NCI-H1417 (cell line): ENCODE measurements at places on chromosomes 7 and 10.

- DNase-seq: no peak
Measured at GRCh38 chr7:77200542-77200941, 923 bp upstream of the FGL2 start.

DNA sequence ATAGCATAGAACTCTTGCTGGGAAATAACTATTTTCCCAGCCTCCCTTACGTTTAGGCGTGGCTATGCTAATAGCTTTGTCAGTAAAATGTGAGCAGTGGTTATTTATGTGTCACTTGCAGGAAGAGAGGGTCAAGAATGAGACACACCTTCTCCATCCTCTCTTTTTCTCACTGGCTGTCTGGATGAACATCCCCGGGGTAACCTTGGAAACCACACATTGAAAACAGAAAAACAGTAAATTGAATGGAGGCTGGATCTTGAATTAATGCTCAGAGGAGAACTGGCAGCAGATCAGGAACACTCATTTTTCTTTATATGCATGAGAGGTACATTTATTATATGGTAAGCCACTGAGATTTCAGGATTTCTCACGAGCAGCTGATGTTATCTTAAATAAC is 127.6 kb downstream of the DNAJB9 start:
- DNase-seq: peak; percentile 38

DNA sequence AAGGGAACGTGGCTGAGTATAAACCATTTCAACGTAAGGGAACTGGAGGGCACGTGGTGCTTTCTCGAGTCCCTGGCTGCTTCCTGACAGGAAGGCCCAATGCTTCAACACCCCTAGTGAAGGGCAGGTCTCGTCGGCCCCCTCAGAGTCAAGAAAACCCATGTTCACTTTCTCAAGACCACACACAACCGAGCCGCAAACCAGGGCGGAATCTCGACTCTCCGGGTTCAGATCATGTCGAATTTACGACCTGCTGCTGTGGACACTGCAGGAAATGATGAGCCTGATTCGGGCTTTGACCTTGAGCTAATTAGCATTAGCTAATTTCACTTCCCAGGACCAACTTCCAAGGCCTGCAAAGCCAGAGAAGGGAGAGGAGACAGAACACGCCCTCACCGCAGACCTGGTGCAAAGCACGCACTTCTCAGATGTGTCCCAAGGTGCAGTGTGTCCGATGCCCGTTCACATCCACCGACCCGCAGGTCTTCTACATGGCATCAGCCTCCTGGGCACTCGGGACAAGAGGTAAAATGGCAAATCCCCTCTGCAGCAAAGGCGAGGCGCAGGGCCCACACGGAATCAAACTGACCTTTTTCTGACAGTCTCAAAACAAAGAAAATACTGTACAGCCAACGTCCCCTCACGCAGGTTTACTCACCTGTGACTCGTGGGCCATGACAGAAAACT is 94.7 kb downstream of the DIP2C start:
- DNase-seq: no peak

DNA sequence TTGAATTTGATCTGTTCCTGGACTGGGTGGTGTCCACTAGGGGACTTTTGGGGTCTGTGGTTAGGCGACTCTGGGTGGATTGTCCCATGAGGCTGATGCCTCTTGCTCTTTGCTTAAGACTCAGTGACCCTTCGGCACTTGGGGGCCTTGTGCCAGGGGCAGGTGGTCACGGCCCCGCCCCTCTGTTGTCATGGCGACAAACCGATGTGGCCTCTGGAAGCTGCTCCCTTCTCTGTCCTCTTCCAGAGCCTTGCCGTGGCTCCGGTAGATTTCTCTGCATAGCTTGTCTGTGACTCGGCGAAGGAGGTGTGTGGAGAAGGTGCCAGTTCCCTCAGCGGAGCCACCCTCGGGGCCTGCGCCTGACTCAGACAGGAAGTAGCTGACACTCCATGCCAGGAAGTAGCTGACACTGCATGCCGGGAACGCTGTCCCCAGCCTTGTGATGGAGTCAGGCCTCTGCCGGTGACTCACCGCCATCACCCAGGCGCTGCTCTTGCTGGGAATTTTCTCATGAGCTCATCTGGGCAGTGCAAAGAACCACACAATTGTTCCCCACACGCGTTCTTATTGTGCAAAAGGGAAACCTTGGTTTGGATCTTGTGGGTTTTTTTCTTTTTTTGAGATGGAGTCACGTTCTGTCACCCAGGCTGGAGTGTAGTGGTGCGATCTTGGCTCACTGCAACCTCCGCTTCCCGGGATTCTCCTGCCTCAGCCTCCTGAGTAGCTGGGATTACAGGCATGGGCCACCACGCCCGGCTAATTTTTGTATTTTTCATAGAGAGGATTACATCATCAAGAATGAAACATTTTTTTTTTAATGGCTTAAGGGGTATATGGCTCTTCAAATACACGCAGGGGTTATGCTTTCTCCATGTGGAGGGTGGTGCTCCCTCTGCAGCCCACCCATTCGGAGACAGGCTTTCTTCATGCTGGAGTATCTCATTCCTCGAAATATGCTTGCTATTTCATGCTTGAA is 72.6 kb downstream of the PFKFB3 start:
- peak; percentile 4 for DNase-seq

DNA sequence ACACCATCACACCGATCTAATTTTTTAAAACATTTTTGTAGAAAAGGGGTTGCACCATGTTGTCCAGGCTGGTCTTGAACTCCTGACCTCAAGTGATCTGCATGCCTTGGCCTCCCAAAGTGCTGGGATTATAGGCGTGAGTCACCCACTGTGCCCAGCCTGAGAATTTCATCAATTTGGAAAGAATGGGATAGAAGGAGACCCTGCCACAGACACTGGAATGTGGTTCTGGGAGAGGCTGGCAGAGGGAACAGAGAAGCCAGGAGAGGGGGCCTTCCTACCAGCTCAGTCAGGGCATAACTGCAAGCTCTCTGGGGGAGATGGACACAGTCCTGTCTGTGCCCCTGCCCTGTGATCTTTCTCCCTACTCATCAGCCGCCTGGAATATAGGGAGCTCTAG is 42.1 kb upstream of the MKRN1 start:
- no peak for DNase-seq

GRCh38 chr7:90298145-90299038 is 22.7 kb downstream of the FAM237B start:
- DNase-seq: peak; percentile 11

GRCh38 chr10:17872191-17873091 is 63.3 kb downstream of the MRC1 start:
- DNase-seq: peak; percentile 2

DNA sequence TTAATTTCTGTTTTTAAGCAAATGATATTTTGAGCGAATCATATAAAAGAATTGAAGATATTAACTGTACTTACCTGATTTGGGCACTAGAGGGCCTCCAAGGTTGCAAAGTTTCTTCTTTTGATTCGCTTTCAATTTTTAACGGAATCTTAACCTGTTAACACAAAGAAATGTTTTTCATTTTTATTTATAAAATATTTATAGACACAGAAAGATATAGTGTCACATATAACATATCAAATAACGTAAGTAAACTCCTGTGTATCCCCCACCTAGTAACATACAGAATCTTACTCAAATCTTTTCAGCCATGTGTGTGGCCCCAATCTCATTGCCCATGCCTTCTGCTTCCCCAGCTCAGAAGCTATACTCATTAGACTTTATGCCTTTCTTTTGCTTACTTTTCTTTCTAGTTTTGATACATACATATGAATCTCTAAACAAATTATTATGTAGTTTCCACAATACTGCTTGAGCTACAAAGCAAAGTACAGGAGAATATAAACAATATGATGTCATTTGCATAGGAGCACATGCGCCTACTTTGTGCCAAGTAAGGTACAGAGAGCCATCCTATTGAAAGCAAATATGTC is 49.5 kb upstream of the ZPBP start:
- peak; percentile 63 for DNase-seq

DNA sequence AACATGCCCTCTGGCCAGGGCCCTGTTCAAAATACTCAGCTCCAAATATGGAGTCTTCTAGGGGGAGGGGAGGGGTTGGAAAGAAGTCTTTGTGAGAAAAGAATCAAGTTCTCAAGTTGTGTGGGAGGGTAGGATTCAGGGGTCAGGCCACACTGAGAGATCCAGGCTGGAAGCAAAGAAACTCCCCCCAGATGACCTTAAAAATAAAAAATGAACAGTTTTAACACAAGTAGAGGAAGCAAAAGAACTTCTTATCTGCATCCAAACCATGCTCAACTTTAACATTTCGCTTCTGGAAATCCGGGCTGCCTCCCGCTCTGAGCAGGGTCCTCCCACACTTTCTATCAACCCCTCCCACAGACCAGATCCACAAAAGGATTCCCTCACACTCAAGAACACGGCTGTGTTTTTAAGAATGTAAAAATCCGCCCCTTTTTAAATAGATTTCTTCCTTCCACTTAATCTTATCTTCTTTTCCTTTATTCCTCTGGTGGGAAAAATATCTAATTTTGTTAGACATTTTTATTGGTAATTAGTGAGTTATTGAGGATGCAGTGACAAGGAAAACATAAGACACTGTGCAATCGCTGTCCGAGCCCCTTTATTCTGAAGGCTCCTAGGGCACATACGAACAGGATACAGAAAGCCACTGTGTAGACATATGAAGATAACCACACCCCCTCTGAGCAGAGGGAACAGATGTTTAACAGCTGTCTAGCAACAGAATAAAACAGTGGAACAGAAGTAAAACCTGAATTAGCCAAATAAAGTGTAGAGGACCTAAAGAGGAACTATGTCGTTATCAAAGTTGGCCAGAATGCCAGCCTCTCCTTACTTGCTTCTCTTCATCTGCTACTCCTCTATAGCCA is 43.8 kb downstream of the CYTH3 start:
- no peak for DNase-seq

GRCh38 chr7:97576043-97576442 is 155.8 kb upstream of the TAC1 start:
- no peak for DNase-seq

DNA sequence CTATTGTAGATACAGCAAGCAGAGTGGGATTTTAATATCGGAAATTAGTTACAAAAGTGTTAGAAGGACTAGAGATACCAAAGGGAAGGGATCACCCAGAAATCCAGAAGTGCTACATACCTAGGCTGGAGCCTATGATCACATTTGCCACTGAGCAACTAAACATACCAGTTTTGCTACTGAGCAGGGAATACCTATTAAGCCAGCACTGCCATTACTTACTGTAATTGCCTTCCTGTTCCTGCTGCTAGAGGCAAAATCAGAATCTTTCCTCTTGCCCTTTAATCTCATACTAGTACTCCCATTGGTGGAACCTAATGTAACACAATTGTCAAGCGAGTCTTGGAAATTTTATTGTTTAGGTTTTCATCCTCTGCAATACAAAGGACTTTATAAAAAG is 121.7 kb downstream of the ATRNL1 start:
- DNase-seq: no peak

- no peak for DNase-seq
Measured at GRCh38 chr10:17790651-17791050, 18.5 kb upstream of the MRC1 start.

- peak; percentile 84 for DNase-seq
Measured at GRCh38 chr7:143362131-143363015, at the start of gene FAM131B. Gene FAM131B (minus strand): TSS chr7:143362713. CDS start chr7:143362603, 110 bp downstream.

DNA sequence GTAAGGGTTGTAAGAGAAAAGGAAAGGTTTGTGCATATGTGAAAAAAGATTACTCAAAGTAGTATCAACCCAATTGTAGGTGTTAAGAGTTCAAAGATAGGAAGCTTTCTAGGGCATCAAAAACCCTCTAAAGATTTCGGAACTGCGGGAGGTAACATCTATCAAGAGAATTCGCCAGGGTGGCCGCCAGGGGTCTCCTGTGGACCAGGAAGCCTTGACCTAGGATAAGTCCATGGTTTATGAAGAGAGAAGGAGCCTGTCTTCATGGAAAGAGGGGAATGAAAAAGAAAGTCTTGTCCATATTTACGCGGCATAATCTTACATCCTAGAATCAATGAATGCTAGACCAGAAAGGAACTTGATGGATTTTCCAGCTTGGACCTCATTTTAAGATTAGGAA is 140.7 kb upstream of the CALCR start:
- DNase-seq: no peak

- no peak for DNase-seq
Measured at GRCh38 chr10:116715839-116716377, 26.5 kb downstream of the HSPA12A start.

- DNase-seq: peak; percentile 36
Measured at GRCh38 chr7:122383934-122384333, 79.4 kb upstream of the FEZF1 start.

DNA sequence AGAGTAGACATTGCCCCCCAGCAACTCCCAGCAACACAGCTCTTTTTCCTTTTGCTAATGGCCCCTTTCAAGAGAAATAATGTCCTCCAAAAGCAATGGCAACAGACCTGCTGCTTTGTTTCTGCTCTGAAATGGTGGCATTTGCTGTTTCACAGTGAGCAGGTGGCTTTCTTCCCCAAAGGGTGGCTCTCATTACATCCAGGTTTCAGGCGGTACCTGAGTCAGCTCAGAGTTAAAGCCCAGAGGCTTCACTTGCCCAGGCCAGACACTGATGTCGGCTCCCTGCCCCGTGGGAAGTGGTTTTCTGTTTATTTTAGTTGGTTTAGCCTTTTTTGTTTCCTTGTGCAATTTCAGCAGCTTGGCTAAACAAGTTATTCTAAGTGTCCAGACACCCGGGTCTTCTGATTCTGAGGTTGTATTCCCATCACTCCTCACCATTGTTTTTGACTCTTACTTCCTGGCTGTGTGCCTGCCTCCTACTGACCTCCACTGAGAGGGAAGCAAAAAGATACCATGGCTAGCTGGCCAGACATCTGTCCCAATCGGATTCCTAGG is 7.8 kb upstream of the ATOH7 start:
- no peak for DNase-seq

- DNase-seq: no peak
Measured at GRCh38 chr10:125102821-125103220, 57.5 kb downstream of the CTBP2 start.

DNA sequence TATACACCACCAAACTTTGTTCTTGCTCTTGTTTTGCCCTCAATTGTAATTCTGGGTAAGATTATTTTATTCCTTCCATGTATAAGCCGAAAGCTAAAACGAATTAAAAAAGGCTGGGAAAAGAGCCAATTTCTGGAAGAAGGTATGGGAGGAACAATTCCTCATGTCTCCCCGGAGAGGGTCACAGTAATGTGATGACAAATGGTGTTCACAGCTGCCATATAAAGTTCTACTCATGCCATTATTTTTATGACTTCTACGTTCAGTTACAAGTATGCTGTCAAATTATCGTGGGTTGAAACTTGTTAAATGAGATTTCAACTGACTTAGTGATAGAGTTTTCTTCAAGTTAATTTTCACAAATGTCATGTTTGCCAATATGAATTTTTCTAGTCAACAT is 12.5 kb upstream of the CFAP69 start:
- DNase-seq: no peak

GRCh38 chr7:27193335-27194001 is 6.4 kb downstream of the HOXA13 start:
- no peak for DNase-seq

GRCh38 chr10:66777665-66778064 is 148.2 kb upstream of the LRRTM3 start:
- no peak for DNase-seq

GRCh38 chr7:118648002-118648401 is 423.5 kb downstream of the ANKRD7 start:
- no peak for DNase-seq

DNA sequence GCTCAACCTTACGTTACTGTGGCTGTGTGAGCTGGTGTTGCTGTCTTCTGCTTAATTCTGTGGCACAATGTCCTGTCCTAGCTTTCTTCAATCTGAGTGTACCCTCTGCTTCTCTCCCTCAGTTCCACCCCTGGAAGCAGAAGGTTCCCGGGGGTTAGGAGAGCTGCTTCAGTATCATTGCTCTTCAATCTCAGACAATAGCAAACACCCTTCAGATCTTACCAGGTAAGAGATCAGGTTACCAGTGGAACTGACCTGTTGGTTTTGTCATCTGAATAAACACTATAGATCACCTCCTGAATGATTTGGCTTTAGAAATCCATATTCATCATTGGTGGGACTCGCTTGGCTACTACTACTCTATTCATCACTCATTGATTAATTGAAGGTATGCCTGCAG is 48.4 kb downstream of the DNAJB9 start:
- no peak for DNase-seq
